ENCODE measurements at places on chromosomes 2 and 18. TPM values are rescaled to one million over a fixed set of nuclear protein-coding genes. Genes with fewer than 3 reads are reported as not detected.
A peak's percentile ranks its signal among the peaks of the same experiment; 100 is the strongest.

DNA sequence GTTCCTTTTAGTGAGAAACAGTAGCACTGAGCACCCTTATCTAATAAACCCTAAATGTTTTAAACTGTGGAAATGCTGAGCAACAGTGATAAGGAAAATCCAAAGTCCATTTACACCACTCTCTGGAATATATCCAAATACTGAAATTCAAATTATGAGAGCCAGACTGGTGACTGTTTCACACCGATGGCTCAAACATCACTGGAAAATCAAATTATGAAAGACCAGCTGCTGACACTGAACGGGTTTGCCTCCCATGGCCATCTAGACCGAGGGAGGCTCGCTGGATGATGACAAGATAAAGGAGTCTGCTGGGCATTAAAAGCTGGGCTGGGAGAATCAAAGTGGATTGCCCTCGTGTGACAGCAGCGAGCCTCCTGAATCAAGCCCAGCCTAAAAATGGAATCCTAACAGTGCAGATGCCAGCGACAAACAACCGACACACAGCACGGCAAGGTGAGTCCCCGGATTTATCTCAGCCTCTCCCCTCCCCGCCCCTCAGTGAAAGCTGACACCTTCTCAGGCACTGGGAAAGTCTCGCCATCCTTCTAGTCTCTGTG is 30.3 kb downstream of the SERPINE2 start:
- no peaks in the 10 kb centered on the region for H3K36me3 ChIP-seq
- no peak for DNase-seq
- H3K27ac ChIP-seq, result no peak overlapping the region
- no peaks in the 10 kb centered on the region for H3K4me1 ChIP-seq
- no peak overlapping the region for H3K4me3 ChIP-seq
- no peaks in the 10 kb centered on the region for H3K27me3 ChIP-seq

The CPS1 gene
- total RNA-seq, result 1.9 TPM

The IL36B gene
- not detected for total RNA-seq

DNA sequence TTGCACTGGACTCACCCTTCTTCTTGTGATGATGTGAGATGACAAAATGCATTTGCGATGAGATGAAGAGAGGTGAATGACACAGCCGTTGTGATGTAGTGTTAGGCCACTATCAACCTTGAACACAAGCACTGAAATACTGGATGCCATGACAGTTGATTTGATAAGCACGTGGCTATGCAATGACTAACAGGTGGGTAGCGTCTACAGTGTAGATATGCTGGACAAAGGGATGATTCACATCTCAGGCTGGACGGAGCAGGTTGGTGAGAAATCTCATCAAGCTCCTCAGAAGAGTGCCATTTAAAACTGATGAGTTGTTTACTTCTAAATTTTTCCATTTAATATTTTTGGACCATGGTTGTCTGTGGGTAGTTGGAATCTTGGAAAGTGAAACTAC is 375.8 kb upstream of the LYPD1 start:
- no peaks in the 10 kb centered on the region for H3K4me1 ChIP-seq
- H3K4me3 ChIP-seq, result no peak overlapping the region
- H3K36me3 ChIP-seq, result no peaks in the 10 kb centered on the region

GRCh38 chr18:76339246-76339620 is 155.8 kb downstream of the ZNF516 start:
- no peaks in the 10 kb centered on the region for H3K27me3 ChIP-seq
- no peak overlapping the region for H3K4me3 ChIP-seq
- H3K4me1 ChIP-seq, result no peaks in the 10 kb centered on the region
- no peaks in the 10 kb centered on the region for H3K36me3 ChIP-seq

DNA sequence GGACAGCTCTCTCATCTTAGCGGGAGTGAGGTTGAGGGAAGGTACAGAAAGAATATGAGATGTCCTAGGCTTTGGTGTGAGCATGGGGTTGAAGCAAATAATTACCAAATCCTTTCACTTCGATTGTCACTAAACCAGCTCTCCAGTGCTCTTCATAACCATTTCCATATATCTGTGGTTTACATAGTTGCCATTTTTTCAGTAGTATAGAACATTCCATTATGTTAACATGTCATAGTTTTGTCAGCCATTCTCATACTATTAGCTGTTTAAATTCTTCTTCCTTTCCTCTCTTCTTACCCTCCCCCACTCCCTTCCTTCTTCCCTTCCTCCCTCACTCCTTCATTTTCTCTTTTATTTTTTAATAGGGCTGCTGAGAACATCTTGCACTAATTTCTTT is 205.9 kb downstream of the BABAM2 start:
- no peaks in the 10 kb centered on the region for H3K27me3 ChIP-seq
- H3K4me1 ChIP-seq, result no peaks in the 10 kb centered on the region
- H3K36me3 ChIP-seq, result no peaks in the 10 kb centered on the region
- no peak for DNase-seq

The DCDC2C gene
- not detected for total RNA-seq

GRCh38 chr18:48975120-48975816 is 24.5 kb upstream of the SMAD7 start:
- H3K4me3 ChIP-seq, result peak overlapping the region; percentile 64
- no peak for DNase-seq
- no peaks in the 10 kb centered on the region for H3K36me3 ChIP-seq

DNA sequence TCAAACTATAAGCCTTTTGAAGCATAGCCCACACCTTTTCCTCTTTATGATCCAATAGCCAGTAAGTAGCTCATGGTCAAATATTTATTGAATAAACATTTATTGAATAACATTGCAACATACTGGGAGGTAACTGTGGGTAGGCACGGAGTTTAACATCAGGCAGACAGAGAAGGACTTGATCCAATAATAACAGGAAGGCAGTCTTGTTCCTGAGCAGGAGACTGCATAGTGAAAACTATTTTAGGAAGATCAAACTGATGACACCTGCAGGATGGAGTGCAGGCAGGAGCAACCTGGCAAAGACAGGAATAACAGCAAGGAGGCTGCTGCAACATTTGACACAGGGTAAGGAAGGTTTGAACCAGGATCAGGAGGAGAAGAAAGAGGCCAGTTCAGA is 3.1 kb upstream of the DCTN1 start:
- no peak for DNase-seq
- H3K27me3 ChIP-seq, result no peaks in the 10 kb centered on the region
- H3K27ac ChIP-seq, result no peak overlapping the region
- H3K4me1 ChIP-seq, result peaks cover 81% of the 10 kb centered on the region
- H3K36me3 ChIP-seq, result no peaks in the 10 kb centered on the region
